ENCODE measurements at places on chromosomes 6 and 20.
A peak's percentile ranks its signal among the peaks of the same experiment; 100 is the strongest.

DNA sequence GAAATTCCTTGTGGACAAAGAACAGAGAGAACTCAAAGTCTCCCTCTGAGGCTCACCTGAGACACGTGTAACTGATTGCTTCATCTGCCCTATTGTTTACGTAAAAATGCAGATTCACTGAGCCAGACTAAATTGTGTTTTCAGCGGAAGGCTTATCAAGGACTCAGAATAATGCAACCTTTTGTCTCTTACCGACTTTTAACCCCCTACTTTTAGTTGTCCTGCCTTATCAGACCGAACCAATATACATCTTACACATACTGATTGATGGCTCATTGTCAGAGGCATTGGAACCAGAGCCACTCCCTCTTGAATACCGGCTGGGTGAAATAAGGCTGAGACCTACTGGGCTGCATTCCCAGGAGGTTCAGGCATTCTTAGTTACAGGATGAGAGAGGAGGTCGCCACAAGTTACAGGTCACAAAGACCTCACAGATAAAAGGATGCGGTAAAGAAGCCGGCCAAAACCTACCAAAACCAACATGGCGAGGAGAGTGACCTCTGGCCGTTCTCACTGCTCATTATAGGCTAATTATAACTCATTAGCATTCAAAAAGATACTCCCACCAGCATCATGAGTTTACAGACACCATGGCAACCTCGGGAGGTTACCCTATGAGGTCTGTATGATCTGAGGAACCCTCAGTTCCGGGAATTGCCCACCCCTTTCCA, 95.5 kb upstream of the ZNF184 start:
- no peak for DNase-seq

DNA sequence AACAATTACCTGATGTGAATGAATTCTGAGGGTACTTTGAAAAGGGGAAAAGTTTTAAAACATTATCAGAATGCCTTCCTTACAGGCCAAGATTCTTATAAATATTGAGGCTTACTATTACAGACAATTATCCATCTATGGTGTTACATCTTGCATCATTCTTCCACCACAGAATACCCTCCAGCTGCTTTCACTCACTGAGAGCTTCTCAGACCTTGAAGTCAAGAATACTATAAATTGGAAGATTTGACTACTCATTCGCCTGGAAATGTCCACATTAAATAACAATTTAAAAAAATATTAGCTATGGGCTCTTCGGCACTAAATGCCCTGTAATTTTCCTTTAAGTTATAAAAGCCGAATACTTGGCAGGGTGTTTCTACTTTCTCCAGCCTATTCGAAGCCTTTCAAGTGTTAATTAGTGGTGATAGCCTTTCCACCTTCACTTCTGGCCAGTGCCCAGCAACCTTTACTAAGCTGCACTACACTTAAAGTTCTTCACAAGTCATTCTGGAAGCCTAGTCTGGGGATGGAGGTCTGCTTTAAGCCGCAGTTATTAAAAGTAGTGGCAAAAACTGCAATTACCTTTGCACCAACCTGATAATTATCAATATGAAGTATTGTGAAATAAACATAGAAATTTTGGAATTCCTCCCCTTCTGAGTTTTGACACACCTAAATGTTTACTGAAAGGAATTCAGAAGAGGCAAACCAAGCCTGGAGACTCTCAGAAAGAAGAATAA, 100.9 kb downstream of the BMP5 start:
- DNase-seq, result no peak

GRCh38 chr6:134614606-134615485, 296.9 kb upstream of the SGK1 start:
- no peak for DNase-seq

DNA sequence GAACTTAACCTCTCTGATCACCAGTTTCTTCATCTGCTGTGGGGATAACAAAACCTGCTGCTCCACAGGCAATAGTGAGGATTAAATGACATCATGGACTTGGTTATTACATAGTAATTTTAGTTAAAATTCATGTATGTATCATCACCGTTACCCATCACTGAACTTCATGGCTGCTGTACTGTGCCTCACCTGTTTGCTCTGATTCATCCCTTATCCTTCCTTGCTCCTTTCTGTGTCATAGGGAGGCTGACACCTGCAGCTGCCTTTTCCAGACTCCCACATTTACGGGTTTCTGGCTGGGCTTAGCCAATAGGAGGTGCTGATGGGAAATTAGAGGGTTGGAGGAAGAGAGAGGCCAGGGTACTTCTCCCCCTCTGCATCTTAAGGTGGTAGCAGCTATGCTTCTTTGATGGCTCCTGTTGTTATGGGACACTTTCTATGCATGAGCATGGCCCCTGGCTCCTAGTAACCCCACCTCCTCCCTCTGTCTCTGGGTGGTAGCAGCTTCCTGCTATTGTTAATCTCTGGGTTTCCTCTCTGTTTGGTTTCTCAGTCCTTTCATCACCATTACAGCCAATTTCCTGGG, 332.1 kb downstream of the DHX35 start:
- no peak for DNase-seq

DNA sequence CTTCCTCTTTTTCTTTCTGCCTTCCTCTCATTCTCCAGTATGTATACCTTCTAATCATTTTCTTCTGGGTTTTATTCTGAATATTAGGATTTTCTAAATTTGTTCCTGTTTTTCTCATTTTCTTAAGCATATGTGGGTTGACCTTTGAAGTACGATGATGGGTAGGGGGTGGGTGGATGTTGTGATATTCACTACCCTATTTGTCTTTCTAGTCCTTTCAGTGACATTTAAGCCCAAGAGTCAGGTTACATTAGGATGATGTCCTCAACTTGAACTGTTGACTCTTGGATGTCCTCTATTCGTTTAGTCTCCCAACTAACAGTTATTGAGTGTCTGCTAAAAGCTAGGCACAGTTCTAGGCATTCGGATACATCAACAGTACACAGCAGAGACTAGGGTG, 7.3 kb downstream of the ABT1 start:
- no peak for DNase-seq

DNA sequence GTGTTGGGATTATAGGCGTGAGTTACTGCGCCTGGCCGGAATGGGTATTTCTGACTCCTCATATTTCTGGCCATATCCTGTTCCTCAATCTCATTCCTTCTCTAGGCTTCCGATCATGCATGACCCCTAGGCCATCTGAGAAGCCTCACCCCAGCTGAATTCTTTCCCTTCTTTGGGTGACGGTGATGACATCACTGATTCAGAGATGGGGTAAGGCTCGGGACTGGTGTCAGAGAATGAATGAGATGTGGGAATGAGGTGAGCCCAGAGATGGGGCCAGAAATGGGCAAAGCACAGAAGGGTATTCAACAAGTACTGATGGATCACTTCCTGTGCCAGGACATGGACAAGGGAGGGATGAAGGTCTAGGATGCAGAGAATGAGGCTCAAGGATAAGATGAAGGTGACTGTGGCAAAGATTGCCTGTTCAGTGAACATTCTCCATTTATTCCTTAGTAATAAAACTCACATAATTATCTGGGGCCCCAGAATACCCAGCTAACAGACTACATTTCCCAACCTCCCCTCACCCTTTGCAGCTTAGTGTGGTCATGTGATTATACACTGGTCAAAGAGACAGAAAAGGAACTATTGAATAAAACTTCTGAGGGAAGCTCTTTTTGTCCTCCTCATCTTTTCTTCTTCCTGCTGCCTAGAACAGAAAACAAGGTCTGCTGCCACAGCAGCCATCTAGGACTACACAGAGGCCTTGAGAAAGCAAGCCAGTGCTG, 39.6 kb downstream of the KIAA0319 start:
- no peak for DNase-seq

DNA sequence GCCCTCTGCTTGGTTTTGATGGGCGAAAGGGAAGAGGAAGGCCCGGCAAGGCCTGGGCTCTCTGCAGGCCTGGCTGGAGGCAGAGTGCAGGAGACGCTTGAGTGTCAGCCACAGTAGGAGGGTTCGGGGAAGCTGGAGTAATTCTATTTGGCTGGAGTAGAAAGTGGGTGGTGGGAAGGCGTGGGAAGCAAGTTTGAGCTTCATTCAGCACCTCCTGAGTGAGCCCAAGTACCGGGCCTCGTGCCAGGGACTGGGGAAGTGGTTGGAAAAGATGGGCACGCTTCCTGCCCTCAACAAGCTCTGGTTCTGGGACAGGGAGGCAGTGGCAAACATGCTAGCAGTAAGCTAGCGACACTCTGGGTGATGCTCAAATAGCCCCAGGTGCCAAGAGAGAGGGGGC, 72.5 kb downstream of the DLGAP4 start:
- no peak for DNase-seq

DNA sequence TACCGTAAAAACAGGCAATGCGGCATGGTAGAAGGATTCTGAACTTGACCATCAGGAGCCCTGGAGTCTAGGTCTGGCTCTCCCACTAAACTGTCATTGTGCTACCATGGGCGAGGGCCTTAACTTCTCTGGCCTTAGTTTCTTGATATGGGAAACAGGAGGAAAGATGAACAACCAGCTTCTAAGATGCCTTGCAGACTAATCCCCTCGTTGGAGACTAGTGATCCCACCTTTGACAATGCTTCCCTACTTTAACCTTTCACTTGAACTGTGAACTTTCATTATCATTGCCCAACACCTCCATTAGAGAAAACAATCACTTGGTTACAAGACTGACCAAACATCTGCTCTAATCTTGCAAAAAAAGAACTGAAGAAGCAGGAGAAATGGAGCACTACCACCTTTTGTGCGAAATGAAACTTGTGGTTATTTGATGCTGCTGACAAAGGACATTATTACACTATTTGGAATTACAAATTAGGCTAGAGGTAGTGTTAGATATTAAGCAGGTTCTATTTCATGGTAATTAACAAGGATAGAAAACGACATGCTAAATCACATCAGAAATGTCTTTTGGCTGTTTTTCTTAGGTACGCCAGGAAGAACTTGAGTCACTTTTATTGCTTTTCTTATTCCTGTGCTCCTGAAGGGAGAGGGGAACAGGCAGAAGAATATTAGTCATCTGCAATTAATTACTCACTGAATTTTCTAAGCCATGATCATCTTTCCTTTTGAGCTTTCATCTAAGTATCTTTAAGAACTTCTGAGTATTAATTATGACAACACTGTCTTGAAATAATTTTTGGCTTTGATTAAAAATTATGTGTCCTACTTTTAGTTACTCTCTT, 39.1 kb upstream of the ARHGAP18 start:
- DNase-seq, result peak; percentile 62

- no peak for DNase-seq
Measured at GRCh38 chr20:52539891-52540290, 348.3 kb upstream of the ZFP64 start.

- DNase-seq, result no peak
Measured at GRCh38 chr6:40517654-40518053, 69.5 kb downstream of the LRFN2 start.

DNA sequence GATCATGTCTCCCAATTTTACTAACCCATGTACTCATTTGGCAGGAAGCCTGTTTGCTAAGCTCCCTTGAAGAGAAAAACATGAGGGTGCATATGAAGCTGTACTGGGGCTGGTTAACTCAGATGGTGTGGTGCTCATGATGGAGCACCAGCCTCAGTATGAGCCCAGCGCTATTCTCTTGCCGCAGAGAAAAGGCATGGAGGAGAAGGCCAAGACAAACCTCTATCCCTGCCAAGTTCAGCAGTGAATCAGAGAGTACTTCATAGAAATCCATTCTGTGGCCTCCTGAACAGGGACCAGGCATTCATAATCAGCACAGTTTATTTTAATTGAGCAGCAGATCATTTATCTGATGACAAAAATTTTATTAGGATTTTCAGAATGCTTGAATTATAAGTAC, 398.1 kb downstream of the LMBRD1 start:
- DNase-seq, result no peak

GRCh38 chr6:130558131-130558530, 192.3 kb downstream of the TMEM200A start:
- DNase-seq, result no peak

DNA sequence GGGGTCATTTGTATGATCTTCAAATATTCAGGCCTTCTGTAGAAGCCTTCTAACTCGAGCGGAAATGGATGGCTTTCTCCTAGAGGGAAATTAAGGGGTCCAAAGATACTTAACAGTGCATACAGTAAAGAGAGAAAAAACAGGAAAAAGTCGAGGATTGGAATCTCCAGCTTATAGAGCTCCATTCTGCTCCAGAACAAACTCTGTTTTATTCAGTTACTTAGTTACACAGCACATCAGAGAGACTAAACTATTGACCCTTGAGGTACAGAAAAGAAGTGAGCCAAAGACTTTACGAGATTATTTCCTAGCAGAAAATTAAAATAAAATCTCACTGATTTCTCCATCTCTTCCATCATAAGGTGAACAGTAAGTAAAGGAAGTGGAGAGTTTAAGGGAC, 43.8 kb upstream of the DSE start:
- DNase-seq, result no peak

DNA sequence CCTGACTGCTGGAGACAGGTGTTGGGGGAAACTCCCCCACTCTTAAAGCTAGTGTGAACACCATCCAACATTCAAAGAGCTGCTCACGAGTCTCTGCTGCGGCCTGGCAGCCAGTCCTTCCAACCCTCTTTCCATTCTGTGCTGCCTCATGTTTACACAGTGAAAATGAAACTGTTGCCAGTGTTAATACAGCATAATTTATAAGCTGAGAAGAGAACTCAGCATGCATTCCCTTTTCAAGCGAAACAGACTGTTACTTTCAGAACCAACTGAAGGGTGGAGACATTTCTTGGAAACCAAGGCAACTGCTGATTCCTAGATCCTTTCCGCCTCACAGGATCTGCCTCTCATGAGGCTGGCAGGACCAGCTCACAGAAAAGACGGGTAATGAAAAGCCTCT, 533.8 kb upstream of the ID4 start:
- no peak for DNase-seq

DNA sequence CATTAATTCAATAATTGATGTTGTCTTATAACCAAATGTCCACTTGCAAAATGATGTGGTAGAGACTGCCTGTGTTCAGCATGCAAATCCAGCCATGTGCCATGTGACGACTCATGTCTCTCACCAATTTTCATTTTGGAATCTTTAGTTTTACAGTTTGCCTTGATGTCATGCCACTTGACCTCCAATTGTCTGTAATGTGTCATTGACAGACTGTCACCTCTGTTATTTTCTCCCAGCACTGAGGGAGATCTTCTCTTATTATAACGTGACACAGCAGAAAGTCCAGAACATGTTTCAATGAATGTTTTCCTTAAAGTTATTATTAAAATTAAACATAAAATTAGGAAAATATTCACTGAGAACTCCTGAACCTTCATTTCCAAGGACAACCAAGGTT, 56.7 kb downstream of the LAMA4 start:
- DNase-seq, result no peak
